Mononuclear cell (primary cell): ENCODE measurements at places on chromosomes 16 and 17. TPM values are rescaled to one million over a fixed set of nuclear protein-coding genes. Genes with fewer than 3 reads are reported as not detected.

Gene CD68
- total RNA-seq = 147 TPM

Gene SMIM22
- not detected for total RNA-seq

Gene SLC13A2
- not detected for total RNA-seq

Gene CES4A
- total RNA-seq = 5.6 TPM

Gene SPG7
- total RNA-seq = 83.3 TPM

Gene ATP2A3
- total RNA-seq = 76.6 TPM

Gene GH2
- total RNA-seq = not detected

Gene UBE2Z
- total RNA-seq = 46.1 TPM

Gene SLC16A3
- total RNA-seq = 105 TPM

Gene ARL17B
- total RNA-seq = 10.1 TPM
